ENCODE measurements at places on chromosomes 4 and X.
A peak's percentile ranks its signal among the peaks of the same experiment; 100 is the strongest.

GRCh38 chr4:131137196-131137595 lies 2011.9 kb upstream of the PCDH10 start:
- DNase-seq = no peak

DNA sequence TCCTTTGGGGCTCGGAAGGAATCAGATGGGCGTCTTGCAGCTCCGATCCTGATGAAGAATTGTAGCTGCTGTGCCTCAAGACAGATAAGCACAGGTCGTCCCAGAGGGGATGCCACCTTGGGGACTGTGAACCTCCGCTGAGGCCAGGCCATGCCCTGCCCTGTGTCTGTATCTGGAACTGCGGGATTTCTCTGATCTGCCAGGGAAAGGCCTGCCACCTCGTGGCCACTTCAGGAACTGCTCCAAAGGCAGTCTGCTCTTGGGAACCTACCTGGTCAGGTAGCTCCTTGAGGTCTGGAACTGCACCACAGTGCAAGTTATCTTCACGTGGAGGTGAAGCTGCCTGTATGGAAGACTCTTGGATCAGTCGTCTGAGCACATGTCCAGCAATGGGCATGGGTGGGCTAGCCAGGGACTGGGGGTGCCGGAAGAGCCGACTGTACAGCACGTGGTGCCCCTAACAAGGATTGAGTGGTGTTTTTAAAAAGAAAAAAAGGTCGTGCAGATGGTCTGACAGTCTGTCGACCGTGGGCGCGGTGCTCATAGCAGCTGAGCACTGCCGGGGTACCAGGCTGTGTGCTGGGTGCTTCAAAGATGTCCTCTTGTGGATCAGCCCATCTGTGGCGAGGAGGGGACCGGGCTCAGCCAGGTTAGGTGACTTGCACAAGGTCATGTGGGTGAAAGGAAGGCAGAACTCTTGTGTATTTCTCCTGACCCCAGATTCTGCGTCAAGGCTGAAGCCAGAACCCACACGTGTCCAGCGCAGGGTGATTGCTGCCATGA lies 3.1 kb upstream of the GRPEL1 start:
- DNase-seq = peak; percentile 45

- no peak for DNase-seq
Measured at GRCh38 chr4:30760551-30760950, 40.4 kb downstream of the PCDH7 start.

- DNase-seq = no peak
Measured at GRCh38 chr4:183185018-183185417, 86.0 kb downstream of the WWC2 start.

DNA sequence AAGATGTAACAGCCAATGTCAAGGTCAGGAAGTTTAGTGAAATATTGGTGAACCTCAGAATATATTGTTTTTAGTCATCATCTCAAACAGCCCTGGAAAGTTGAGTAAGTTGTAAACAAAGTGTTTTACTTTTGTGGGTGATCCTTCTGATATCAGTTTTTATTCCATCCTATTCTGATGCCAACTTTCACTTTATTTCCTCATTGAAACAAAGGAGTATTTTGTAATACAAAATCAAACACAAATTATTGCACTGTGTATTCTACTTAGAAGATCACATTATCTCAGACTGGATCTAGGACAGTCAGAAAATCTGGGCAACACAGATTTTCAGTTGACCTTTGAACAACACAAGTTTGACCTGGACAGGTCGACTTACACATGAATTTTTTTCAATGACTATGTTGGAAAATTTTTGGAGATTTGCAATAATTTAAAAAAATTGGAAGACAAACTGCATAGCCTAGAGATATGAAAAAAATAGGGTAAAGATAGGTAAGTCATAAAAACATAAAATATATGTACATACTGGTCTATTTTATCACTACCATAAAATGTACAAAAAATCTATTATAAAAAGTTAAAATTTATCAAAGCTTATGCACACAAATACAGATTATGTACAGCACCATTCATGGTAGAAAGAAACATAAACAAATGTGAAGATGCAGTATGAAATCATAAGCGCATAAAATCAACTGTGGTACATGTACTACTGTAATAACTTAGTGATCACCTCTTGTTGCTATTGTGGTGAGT lies 709.1 kb upstream of the FAM241A start:
- no peak for DNase-seq

GRCh38 chr4:175051974-175052373 lies 133.8 kb downstream of the ADAM29 start:
- DNase-seq = no peak

GRCh38 chrX:11137543-11138139 lies 26.5 kb downstream of the HCCS start:
- no peak for DNase-seq

DNA sequence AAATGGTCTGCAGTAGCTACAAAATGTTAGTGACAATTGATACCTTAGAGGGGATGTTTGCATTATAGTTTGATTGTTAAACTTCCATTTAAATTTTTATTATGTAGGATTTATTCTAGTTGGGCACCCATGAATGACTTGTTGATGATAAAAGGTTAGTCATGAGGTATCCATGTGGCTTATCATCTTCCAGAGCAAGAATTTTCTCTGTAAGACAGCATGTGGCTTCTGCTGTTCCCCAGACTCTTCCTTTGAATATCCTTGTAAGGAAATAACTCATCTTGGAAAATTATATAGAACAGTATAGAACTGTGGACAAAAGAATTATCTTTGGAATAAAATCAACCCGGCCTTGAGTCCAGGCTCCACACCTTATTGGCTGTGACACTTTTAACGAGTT lies 40.1 kb upstream of the KLHL8 start:
- DNase-seq = no peak

DNA sequence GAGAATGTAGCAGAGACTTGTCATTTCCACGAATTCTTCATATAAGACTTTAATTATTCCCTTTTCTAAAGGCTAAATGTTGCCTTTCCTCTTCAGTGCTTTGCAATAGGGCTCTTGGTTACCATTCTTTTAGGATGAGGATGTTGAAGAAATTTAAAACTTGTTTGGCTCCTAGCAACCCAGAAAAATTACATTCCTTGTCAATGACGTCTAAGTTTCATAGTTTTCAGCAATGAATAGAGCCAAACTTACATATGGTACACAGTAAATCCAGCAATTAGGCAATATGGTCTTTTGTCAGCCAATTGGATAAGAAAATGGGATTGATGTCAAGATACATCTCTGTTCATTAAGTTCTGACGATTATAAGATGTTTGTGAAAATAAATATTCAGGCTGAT lies 1639.6 kb upstream of the PCDH10 start:
- no peak for DNase-seq

- DNase-seq = no peak
Measured at GRCh38 chr4:6875431-6875831, 34.2 kb upstream of the TBC1D14 start.

- no peak for DNase-seq
Measured at GRCh38 chr4:94277534-94277933, 65.1 kb downstream of the HPGDS start.

GRCh38 chrX:3450881-3451570 lies 104.6 kb upstream of the MXRA5 start:
- DNase-seq = no peak

- peak; percentile 44 for DNase-seq
Measured at GRCh38 chr4:174604198-174604597, 81.9 kb upstream of the HPGD start.

GRCh38 chrX:84441143-84441542 lies 61.1 kb downstream of the HDX start:
- DNase-seq = no peak

GRCh38 chrX:129000018-129000417 lies 523.3 kb downstream of the SMARCA1 start:
- DNase-seq = peak; percentile 4

- no peak for DNase-seq
Measured at GRCh38 chr4:56425518-56425917, 9.9 kb downstream of the PPAT start.

- no peak for DNase-seq
Measured at GRCh38 chrX:144840616-144841015, 406.7 kb upstream of the SPANXN1 start.

GRCh38 chrX:103791826-103792485 lies 15.3 kb downstream of the PLP1 start:
- DNase-seq = no peak

DNA sequence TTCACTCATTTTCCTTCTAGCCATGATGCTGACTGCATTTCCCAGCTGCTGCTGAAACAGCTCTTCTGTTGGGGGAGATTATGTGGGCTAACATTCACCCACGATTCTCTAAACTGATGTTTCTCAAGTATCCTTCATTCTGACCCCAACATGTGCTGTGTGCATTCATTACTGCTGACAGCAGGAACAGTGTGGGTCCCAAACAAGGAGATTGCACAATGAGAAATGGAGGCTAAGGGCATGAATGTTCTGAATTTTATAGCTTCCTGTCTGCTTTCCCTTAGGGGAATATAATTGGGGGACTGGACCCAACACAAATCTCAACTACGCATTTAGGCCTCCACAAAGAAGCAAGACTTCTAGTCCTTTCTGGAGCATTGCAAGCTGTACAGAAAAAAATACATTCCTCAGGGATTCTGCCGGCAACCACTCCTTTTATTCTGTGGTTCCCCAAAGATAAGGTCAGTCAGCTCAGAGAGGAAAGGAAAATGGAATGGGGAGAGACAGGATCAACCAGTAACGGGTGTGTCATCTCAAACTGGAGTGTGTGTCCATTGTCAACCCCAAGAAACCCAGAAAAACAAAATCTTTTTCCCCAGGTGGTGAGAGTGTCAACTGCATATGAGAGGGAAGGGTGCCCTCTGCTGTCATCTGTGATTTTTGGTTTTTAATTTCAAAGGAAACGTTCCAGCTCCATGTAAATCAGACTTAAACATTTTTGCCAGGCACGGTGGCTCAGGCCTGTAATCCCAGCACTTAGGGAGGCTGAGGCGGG lies 81.5 kb upstream of the EGFL6 start:
- DNase-seq = peak; percentile 46

GRCh38 chr4:124060261-124060918 lies 652.1 kb downstream of the ANKRD50 start:
- DNase-seq = no peak

GRCh38 chr4:73329300-73329699 lies 70.7 kb upstream of the ANKRD17 start:
- DNase-seq = no peak
